NCI-H526 treated with DMSO at 0.1 percent for 48 hours (cell line): ENCODE measurements at places on chromosomes 5 and 9.

- no peak for DNase-seq
Measured at GRCh38 chr5:543755-544674, 19.8 kb upstream of the SLC9A3 start.

- no peak for DNase-seq
Measured at GRCh38 chr5:175573493-175574269, 84.2 kb upstream of the HRH2 start.

GRCh38 chr9:133253268-133253667 lies 21.7 kb downstream of the ABO start:
- no peak for DNase-seq

- no peak for DNase-seq
Measured at GRCh38 chr5:61790678-61791077, 458.6 kb downstream of the ZSWIM6 start.

DNA sequence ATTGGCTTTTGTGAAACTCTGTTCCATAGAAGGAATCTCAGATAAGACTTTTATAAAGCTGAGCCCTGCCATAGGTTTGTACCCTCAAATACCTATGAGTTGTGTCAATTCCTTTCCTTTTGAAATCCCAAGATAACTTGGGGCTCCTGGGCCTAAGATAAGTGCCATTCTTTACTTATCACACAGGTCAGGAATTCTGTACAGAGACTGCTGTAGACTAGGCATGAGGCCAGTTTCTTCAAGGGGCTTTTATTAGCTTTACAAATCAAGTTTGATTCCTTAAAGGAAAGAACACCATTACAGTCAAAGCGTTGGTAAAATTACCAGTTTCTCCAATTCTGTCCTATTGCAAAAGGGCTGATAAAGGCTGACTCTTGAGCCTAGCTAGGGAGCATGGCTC lies 39.2 kb downstream of the SHC3 start:
- DNase-seq: no peak

DNA sequence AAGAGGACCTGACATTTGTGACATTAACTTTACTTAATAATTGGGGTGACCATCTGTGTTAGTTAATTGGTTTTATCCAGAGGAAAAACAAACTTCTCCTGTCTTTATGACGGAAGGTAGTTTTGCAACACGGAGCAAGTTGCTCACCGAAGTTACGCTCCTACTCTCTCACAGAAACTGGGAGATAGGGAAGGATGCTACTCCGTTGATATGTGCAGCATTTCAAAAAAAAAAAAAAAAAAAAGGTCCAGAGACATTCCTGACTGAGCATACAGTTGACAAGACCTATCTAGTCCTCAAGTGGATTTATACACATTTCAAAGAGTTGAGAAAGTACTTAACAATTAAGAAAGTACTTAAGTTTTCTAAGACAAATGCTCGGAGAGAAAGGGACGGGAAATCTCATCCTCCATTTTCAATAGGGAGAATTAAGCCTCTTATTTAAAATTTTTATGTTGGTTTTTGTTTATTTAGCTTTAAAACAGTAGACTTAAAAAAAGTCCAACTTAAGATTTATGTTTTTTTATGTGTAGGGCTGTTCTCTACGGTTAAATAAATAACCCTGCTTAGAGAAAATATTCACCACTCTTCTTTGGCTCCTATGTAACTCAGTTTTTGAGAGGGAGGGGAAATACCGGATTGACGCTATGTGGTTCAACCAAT lies 455 bp upstream of the FER start:
- DNase-seq: no peak

- DNase-seq: no peak
Measured at GRCh38 chr9:1743121-1743960, 271.8 kb upstream of the SMARCA2 start.

DNA sequence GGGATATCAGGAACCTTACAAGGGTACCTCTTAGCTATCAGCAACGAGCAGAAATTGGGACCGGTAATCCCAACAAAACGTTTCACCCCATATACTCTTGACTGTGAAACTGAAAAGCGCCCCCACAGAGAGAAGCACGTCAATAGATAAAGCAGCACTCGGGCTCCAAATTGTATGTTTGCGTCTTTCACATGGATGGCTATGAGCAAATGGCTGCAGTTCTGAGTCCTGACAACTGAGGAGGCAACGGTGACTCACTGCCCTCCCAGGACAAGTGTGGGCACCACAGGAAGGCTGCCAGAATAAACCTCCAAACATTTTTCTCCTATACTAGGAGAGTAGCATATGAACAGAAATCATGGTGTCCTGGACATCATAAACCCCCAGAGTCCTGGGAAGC lies 36.6 kb downstream of the SEMA4D start:
- no peak for DNase-seq

GRCh38 chr5:22998362-22998761 lies 145.2 kb upstream of the CDH12 start:
- no peak for DNase-seq

- peak; percentile 0 for DNase-seq
Measured at GRCh38 chr9:133160742-133161546, 2.8 kb downstream of the GBGT1 start.

DNA sequence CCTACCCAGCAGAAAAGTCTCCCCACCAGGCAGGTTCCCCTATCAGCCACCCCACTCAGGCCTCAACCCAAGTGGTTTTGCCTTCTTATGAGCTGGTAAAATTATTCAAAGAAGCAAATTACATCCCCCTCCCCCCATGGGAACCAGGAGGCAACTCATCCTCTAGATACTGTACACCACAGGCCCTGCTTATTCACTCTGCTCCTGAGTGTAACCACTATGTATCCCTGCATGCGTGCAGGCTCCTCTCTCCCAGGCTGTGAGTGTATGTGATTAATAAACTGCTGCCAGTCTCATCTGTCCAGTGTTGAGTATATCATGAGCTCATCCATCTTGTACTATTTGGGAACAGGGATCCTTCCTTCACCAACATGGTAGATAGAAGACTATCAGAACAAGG lies 8.6 kb downstream of the KCTD16 start:
- DNase-seq: no peak

DNA sequence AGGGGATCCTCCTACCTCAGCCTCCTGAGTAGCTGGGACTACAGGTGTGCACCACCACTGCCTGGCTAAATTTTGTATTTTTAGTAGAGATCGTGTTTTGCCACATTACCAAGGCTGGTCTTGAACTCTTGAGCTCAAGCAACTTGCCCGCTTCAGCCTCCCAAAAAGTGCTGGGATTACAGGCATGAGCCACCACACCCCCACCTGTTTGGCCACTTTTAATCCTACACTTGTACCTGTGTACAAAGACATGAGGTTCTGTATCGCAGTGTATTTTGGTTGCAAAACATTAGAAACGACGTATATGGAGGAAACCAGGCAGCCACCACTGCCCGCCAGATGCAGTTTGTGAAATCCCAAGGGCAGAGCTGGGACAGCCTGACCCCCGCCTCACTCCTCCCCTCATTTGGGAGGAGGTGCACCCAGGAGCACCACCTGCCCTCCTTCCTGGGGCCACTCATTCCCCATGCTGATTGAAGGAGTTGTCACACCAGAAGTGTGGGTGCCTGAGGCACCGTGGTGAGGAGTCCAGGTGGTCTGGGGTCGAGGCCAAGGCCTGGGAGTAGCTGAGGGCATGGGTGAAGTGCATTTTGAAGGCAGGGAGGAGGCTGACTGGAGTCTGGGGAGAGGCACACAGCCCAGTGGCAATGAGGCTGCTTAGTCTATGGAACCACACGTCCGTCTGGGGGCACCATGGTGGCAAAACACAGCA lies 39.3 kb upstream of the OLFM1 start:
- DNase-seq: no peak
